ENCODE measurements at places on chromosomes 16 and 17. TPM values are rescaled to one million over a fixed set of nuclear protein-coding genes. Genes with fewer than 3 reads are reported as not detected.

GRCh38 chr16:30351001-30351441 lies 4.1 kb downstream of the CD2BP2 start:
- DNase-seq, result no peak

GRCh38 chr17:78172249-78173051 lies 4.1 kb downstream of the SYNGR2 start:
- peak; percentile 26 for DNase-seq

DNA sequence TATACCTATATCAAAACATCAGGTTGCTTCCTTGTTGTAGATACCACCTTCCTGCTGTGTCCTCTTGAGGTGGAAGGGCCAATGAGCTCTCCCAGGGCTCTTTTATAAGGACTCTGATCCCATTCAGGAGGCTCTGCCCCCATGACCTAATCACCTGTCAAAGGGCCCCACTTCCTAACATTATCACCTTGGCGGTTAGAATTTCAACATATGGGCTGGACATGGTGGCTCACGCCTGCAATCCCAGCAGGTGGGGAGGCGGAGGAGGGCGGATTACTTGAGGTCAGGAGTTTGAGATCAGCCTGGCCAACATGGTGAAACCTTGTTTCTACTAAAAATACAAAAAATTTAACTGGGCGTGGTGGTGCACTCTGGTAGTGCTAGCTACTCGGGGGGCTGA lies 86.4 kb downstream of the HAPSTR1 start:
- no peak for DNase-seq

- DNase-seq, result no peak
Observed at GRCh38 chr16:66485376-66485775, 58.3 kb downstream of the BEAN1 start.

- no peak for DNase-seq
Observed at GRCh38 chr17:82544431-82545070, 25.0 kb downstream of the FOXK2 start.

DNA sequence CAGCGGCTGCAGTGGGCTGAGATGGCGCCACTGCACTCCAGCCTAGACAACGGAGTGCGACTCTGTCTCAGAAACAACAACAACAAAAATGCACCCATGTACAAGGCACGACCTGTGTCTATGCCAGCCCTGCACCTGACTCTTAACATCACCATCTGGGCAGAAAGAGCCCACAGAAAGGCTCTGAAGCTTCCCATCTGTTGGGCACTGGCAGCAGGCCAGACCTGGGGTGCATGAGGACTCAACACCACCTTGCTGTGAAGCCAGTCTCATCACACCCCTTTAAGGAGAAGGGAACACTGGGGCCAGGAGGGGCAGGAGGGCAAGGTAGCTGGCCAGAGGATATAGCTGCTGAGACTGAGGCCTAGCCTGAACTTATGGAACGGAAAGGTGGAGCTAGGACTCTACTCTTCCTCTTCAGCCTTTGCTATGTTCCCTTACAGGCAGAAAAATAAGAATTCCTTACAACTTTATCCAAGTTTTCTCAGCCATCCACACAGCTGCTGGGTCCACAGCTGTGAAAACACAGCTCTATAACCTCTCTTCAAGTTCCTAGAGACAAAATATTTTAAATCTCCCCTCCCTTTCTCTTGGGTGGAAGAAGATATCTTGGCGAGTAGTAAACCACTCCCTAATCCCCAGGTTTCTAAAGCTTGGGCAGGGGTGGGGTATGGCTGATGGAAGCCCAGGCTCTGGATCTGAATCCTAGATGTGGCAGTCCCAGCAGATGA lies 2.8 kb downstream of the ELOB start:
- DNase-seq, result peak; percentile 3

GRCh38 chr16:67822511-67822910 lies 15.8 kb downstream of the TSNAXIP1 start:
- no peak for DNase-seq

GRCh38 chr16:83023640-83024039 lies 396.9 kb downstream of the CDH13 start:
- DNase-seq, result no peak

- no peak for DNase-seq
Observed at GRCh38 chr16:77592021-77592420, 130.3 kb upstream of the NUDT7 start.

DNA sequence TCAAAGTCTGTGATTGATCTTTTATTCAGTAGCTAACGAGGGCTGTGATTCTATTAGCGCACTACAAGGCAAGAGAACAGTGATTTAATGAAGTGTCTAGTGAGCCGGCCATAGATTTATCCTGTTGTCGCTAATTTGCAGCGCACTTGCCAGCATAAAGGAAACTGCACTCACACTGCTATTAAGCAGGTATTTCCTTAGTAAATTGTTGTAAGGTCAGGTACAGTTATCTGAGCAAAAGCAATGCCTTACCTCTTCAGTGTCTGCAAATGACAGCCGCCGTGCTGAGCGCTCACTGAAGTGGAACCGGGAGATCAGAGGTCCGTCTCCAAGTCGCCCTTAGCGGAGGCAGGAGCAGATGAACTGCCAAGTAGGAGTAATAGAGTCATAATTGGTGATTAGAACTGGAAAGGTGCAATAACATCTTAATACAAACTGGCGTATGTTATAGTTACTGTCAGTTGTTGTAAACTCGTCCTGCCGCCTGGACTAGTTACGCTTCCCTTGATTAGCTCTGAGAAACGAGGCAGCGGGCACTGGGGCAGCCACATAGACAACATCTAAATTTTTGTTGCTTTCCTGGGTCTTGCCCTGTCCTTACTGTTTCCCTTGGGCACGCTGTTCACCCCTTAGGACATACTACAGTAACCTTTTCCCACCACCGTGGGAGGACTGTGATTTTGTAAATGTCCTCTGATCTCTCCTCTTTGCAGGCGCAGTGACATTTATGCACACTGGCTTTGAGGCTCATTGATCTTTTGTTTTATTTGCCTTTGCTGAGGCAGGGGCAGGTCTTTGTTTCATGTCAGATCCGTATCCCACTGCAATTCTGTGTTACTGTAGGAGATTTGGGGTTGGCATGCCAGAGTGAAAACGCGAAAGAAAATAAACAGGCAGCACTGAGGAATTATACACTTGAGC lies 363.1 kb downstream of the WWOX start:
- no peak for DNase-seq

GRCh38 chr17:68511254-68511670 lies 968 bp upstream of the PRKAR1A start:
- DNase-seq, result no peak

- no peak for DNase-seq
Observed at GRCh38 chr17:1173432-1174262, 6.1 kb downstream of the ABR start.

DNA sequence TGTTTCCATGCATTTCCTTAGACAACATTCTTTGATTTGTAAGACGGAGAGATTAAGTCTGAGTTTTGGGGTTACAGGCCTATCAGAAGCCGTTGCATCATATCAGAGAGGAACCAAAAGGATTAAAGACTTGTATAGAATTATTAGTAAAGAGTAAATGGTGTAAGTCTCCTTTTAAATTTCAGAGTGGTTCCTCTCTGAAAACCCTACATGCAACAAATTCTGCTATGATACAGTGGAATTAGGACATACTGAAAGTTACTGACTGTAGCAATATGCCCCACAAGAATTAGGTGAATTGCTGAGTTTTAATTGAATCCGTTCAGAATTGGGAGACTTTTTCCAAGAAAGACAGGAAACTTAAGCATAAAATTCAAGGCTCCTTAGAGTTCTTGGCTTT lies 221.6 kb downstream of the FTO start:
- DNase-seq, result no peak

DNA sequence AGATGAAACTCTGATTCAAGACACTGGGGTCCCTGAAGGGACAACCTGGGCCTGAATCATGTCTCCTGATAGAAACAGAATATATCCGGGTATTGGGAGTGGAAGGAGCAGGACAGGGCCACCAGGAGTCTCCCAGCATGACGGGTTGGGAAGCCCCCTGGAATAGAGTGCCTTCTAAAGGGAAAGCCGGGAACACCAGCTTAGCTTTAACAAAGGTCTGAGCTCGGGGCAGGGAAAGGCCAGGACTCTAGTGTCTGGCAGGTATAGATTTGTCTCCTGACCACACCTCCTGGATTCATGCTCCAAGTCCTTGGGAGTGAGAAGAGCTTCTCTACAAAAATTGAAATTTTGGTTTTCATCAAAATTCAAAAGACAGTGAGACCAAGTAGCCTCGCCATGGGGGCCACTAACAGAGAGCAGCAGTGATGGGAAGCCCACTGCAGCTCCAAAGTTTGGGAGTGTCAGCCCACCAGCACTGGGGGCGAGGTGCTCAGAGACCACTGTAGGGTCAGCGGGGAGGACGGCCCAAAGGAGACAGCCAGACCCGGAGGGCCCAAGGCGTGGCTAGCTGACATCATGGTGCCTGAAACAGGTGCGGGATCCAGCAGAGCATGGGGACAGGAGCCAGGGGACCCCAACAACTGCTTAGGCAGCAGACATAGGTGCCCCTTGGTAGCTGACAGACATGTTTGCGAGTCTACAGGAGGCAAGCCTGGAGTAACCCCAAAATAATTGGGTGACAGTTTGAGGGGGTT lies 81.0 kb downstream of the C16orf78 start:
- no peak for DNase-seq

DNA sequence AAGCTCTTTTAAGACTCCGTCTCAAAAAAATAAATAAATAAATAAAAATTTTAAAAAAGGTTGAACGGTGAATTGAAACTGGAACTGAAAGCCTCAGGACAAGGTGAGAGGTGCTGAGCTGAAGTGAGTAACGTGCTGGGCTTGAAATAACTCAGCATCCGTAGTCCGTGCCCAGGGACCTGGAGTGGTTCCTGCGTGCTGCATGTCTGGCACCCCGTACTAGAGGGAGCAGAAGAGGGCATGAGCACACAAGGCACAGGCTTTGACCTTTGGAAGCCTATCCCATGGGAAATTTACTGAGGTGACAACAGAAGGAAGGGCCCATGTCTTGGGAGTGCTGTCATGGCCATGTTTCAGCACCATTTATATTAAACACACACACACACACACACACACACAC lies 4.5 kb upstream of the MEIOB start:
- no peak for DNase-seq

DNA sequence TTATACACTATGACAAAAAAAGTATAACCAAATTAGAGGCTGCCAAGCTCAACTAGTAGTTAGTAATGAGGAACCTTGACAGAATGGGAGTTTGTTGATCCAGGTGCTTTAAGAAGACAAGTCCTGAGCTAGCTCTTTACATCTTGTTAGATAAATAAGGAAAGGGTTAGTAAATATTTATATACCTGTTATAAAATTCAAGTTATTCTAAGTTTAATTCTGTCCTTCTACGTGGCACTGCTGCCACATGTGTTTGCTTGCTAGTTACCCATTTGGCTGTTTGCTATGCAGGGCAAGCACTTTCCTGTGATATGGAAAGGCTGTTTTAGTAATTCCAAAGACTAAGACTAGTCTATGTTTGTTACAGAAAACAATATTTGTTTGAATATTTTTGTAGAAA lies 180.5 kb downstream of the MYO1D start:
- DNase-seq, result no peak

GRCh38 chr17:15185625-15185991 lies 79.5 kb downstream of the PMP22 start:
- DNase-seq, result no peak

DNA sequence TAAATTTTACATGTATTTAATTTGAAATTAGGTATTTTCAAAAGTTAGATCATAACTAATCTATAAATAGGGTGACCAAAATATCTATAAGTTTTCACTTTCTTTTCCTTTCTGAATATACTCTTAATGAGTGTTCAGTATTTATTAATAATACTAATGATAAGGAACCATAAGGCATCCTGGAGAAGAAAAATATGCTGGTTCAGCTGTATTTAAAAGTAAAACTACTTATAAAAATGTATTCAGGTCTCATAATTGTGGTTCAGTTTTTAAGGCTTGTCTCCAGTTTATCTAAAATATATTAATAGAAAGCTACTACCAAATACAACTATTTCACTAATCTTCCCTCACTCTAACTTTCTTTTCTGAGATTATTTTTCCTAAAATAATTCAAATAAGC lies 67.3 kb downstream of the HELZ start:
- DNase-seq, result no peak

DNA sequence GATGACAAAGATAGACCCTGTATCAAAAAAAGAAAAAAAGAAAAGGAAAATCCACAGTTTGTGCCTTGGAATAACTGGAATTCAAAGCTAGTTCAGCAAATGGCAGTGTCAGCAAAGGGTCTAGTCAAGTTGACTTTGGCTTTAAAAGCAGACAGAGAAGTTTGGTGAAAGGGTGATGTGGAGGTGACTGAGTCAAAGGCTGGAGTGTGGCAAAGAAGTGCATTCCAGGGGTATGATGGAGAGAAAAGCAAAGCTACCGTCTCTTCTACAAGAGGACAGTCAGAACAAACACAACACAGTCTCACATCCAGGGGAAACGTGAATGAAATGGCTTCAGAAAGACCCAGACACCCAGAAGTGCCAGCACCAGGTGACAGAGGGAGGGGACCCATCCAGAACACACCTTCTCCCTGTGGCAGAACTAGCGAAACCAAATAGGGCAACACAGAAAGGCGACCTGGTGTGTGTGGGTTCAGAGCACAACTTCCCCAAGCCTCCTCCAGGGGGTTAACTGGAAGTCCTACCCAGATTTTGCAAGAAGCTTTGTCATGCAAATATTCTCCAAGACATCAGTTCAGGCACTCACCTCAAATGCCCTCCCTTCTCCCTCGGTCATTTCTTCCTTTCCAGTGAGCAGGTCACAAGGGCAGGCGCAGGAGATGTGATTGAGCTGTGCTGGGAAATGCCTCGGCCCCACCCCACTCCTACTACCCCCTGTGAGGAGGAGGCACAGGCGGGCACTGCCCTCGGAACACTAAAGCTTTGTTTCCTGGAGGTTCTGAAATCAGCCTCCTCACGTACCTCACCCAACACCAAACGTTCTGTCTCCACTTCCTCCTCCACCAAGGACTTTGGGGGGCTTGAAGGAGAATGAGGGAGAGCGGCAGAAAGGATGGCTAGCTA lies 481.9 kb downstream of the SOX9 start:
- DNase-seq, result no peak

DNA sequence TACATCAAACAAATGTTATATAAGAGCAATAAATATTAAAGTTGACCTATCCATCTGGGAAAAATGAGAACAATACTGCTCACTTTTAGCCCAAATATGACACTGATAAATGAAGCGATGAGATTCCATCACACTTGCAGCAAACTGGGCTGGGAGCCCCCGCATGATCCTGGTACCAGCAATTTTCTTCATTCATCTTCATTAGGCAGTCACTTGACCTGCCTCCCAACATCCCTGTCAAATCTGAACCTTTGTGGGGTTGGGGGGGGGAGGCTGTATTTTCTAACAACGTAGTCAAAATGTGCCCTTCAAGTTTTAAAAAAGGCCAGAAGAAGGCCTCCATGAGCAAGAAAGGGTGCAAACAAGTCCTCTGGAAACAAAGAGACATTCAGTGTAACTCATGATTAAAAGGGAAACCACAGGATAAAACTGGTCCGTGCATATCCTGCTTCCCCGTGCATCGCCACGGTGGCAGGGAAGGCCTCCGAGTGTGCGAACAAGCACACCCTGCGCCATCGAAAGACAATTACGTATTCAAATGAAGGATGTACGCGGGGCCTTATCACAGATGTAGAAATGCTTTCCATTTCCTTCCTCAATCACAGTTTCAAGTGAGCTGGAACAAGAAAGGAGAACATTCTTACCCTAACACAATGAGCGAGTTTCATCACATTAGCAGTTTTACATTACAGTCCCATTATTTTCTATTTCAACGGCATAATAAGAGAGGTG lies 48.4 kb downstream of the TOX3 start:
- DNase-seq, result no peak

Gene TEKT5
- total RNA-seq, result not detected

Gene ANKFN1
- not detected for total RNA-seq

Gene CSH2
- total RNA-seq, result not detected

Gene PRAC2
- total RNA-seq, result not detected

Gene RTN4RL1
- 0.30 TPM for total RNA-seq

Gene THAP11
- 19.9 TPM for total RNA-seq

Gene NPIPA7
- total RNA-seq, result 5.0 TPM

Gene SLC9A5
- total RNA-seq, result 5.2 TPM

Gene TBC1D3L
- 7.1 TPM for total RNA-seq

All from activated naive CD4-positive, alpha-beta T cell treated with anti-CD3 and anti-CD28 coated beads for 36 hours (primary cell).